ENCODE measurements at places on chromosomes 13 and 19.

DNA sequence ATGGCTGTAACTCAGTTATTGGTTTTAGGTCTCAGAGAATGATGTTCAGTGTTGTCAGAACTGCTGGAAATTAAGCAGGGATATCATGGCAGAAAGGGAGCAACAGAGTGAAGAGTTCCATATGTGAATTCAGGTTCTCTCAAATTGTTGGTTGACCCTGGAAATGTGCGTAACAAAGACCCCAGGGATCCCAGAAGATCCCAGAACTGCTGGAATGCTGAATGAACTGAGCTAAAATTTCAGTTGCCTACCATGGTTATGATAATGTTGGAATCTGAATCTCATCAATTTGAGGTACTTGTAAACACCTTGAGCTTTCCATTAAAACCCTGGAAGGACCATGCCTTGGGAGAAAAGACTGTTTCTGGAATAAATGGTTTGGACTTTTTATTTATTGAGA is 230.8 kb downstream of the GGACT start:
- no peak for DNase-seq

DNA sequence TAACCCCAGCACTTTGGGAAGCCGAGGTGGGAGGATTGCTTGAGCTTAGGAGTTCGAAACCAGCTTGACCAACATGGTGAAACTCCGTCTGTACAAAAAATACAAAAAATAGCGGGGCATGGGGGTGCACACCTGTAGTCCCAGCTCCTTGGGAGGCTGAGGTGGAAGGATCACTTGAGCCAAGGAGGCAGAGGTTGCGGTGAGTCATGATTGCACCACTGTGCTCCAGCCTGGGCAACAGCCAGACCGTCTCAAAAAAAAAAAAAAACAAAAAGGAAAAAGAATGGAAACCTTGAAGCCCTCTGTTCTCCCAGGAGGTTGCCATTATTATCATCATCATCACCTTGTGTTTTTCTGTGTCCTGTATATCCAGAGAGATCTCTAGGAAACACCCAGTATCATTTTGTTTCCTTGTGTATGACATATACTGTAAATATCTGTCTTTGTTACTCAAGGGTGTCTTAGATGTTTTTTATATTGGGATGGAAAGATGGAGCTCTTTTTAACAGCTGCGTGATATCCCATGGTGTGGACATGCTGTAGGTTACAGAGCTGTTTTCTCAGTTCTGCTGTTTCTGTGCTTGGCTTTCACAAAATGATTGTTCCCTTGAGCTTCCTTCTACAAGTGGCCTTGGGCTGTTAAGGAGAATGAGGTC is 11.8 kb downstream of the CHAF1A start:
- no peak for DNase-seq

GRCh38 chr13:37198629-37199028 is 93.2 kb upstream of the CSNK1A1L start:
- no peak for DNase-seq

- DNase-seq, result peak; percentile 98
These were observed at the start of gene ZNF626 for GRCh38 chr19:20661150-20661819. Gene ZNF626 (minus strand): TSS chr19:20661571. CDS start chr19:20661446, 125 bp downstream.

- no peak for DNase-seq
These were observed 62.9 kb downstream of the DCT start for GRCh38 chr13:94416454-94417080.

DNA sequence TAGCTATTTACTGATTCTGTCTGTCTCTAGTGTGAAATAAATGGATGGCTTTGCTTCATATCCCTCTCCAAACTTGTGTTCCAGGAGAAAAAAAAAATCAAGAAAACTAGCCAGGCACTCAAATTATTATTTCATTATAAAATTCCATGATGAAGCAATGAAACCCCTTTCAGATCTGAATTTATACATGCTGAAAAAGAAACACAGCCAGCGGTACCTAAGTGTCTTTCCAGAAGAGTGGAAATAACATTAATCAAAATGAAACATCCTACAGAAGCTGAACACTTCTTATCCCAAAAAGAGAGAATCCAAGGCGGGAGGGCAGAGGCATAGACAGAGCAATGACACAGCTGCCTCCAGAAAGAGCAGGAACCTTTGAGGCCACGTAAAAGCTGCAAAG is 15.9 kb downstream of the ENOX1 start:
- no peak for DNase-seq

DNA sequence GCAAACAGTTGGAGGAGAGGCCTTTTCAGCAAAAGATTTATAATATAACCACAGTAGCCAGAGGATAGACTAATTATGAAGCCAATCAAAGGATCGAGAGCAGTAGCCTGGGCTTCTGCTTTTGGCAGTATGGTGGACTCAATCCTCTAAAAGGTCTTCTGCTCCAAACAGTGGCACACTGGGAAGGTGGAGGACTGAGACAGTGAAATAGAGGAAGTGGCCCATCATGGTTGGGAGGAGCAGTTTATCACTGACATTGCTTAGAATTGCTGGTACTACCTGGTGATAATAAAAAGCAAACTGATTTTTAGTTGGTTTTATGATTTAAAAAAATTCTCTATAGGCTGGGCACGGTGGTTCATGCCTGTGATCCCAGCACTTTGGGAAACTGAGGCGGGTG is 20.9 kb upstream of the PLAUR start:
- no peak for DNase-seq

DNA sequence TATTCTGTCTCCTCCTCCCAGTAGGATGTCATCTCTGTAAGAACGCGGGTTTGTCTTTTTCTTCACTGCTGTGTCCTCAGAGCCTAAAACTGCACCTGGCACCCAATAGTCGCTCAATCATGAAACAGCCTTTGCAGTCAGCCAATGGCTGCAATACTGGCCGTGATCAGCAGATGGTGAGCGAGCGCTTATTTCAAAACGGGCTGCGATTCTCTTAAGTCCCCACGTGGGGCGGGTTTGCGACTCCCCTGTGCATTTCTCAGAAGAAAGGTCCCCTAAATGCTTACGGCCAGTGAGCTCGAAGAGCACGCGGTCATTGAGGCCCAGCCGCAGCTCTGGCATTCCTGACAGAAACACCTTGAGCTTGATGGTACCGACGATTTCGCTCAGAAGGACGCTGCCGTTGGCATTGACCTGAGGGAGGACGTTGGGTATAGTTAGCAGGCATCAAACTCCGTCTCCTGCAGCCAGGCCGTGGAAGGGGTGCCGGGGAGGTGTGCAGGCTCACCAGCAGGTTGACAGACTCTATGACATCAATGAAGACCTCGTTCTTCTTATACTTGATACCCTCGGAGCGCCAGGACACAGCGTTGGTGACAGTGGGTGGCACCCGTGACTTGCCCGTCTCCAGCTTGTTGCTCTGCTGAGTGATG is 6.0 kb downstream of the AP1M2 start:
- peak; percentile 93 for DNase-seq

DNA sequence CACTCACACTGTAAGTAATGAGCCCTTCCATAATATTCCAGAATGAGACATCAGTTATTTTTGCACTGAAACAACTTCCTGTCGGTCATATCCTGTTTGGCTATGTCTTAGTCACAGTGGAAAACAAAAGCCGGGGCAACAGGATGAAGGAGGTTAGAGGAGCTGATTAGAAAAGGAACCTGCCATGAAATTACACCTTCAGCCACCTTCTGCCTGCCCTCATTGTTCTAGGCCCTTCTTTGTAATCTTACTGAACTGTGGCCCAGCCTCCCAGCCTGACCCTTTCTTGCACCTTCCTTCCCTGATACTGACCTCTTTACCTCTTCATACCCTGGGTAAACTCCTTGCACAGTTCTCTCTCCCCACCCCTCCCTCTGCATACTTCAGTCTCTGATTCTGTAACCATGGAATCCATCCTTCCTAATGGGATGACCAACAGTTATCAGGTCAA is 67.3 kb downstream of the DOCK9 start:
- no peak for DNase-seq

DNA sequence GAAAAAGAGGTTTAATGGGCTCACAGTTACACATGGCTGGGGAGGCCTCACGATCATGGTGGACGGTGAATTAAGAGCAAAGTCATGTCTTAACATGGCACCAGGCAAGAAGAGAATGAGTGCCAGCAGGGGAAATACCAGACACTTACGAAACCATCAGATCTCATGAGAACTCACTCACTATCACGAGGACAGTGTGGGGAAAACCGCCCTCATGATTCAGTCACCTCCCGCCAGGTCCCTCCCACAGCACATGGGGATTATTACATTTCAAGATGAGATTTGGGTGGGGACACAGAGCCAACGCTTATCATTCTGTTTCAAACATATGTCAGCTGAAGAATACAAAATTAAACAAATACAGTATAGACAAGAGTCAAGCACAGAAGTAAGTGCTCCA is 165.1 kb downstream of the PCCA start:
- no peak for DNase-seq

DNA sequence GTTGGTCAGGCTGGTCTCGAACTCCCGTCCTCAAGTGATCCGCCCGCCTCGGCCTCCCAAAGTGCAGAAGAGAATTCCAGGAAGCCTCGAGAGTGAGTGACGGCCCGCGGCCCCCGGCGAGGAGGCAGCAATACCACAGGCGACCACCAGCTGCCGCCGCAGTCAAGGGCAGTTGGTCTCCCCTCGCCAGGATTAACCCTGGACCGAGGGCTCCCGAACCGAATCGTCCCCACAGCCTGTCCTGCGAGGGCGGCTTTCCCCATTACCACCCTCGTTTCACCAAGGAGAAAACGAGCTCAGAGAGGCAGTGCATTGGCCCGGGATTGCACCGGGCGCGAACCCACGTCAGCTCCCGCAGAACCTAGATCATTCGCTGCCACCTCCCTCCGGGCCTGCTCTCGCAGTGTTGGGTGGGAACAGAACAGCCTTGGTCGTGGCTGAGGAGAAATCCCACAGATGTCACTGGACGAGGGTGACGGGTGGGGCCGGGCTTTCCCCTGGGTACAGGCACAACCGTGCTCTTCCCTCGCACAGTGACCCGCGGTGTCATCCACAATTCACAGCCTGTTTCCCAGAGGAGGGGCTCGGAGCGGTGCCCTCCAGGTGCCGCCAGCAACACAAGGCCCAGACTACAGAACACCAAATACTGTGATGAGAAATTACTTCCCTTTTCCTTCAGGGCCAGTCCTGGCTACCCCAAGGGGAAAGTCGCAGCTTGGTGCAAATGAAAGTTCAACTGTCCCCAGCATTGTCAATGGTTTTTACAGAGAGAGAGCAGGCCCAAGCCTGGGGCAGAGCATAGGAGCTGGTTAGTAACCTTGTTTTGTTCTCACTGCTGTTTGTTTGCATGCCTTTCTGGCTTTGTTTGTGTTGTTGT is 24.8 kb downstream of the C2CD4C start:
- no peak for DNase-seq

DNA sequence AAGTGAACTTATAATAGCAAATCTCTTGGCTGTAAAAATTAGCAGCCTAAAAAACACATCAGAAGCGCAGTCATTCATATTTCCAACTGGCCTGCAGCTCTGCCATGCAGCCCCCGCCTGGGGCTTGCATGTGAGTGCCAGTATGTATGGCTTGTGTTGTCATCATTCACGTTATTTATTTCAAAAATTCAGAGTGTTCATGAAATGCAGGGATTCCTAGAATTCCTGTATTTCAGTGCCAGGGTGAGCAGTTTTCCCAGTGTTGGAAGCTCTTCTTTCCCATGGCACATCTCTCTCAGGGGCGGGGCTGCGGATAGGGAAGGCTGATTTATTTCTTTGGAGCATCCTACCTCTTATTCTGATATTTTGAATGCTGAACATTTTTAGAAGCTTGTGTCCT is 234.6 kb downstream of the FGF9 start:
- DNase-seq, result no peak

DNA sequence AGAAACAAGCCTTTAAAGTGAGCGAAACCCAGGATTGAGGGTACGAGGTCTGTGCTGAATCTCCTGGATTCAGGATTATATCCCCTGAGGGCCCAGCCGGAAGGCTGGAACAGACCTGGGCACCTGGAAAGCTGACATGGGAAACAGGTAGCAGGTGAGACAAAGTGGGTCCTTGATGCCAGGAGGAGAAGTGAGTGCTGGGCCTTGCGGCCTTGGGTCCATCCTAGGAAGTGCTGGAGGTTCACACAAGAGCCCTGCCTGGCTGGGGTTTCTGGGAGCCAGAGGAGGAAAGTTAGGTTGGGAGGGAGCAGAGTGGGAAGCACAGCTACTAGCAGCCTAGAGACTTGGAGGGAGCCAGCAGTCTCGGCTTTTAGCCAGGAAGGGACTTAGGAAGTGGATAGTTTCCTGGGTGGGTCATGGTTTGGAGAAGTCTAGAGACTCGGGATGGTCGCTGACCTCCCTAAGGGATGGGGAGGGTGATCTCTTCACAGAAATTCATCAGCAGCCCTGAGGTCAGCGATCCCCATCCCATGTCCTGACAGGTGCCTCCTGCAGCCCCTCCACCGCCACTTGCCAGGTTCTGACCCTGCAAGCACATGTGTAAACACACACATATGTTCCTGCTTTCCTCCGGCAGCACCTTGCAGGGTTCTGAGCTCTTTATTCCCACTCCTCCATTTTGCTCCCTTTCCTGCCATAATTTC is 29.4 kb upstream of the ZNF492 start:
- no peak for DNase-seq

DNA sequence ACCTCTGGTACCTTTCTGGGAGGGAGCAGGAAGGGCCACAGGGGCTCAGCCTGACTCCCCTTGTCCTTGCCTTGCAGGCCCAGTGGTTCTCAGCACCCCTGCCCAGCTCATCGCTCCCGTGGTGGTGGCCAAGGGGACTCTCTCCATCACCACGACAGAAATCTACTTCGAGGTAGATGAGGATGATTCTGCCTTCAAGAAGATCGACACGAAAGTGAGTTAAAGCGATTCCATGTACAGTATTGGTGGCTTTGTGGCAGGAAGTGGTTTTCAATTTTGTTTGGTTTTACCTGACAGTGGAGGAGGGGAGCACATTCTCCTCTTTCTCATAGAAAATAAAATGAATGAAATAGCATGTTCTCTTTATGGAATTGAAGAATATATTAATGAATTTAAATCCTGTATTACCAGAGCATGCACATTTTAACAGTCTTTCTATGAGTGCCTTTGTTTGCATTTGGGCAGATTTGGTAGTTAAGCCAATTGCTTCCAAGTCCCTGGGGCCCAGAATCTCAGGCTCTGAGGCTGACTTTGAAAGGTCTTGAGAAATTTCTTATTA is 4.1 kb downstream of the MAB21L1 start:
- no peak for DNase-seq

DNA sequence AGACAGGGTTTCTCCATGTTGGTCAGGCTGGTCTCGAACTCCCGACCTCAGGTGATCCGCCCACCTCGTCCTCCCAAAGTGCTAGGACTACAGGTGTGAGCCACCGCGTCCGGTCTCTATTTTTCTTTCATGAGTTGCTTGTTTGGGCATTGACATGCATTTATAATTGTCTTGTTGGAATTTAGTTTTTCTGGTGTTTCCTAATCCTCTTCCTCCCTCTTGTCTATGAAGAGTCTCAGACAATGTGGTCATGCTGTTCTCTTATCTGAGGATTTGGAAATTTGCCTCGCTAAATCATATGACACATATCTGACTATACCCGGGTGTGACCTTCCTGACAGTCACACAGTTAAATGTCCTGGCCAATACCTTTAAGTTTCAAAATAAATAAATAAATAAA is 7.4 kb upstream of the CEACAM18 start:
- no peak for DNase-seq
